ENCODE measurements at places on chromosomes 7 and 10.

DNA sequence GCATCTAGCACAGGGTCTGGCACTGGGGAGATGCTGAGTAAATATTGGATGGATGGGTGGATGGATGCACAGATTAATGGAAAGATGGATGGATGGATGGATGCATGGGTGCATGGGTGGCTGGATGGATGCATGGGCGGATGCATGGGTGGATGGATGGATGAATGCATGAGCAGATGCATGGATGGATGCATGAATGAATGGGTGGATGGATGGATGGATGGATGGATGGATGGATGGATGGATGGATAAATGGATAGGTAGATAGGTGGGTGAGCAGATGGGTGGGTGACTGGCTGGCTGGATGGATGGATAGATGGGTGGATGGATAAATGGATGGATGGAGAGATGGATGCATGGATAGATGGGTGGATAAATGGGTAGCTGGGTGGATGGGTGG, 5.7 kb downstream of the PAX4 start:
- DNase-seq: no peak

- no peak for DNase-seq
Observed at GRCh38 chr10:13776861-13777311, 190.1 kb downstream of the PRPF18 start.

DNA sequence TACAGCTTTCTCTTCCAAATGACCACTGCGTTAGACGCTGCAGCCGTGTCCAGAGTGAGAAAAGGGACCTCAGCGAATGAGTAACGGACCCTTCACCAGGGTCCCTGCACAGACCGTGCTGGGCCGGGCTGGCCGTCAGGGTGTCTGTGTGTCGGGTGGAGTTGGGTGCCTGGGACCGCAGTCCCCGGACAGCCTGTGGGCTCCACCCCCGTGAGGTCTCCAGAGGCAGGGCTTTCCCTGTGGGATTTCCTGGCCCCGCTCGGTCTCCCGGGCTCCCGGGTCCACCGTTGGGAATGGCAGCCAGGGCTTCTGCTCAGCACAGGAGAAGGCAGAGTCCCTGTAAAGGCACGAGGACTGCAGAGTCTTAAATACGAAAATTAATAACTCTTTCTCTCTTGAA, 509.7 kb downstream of the TCERG1L start:
- no peak for DNase-seq

- no peak for DNase-seq
Observed at GRCh38 chr7:96034940-96035727, 262.8 kb downstream of the DYNC1I1 start.

GRCh38 chr10:29806350-29806788, 171.6 kb upstream of the SVIL start:
- DNase-seq: no peak

DNA sequence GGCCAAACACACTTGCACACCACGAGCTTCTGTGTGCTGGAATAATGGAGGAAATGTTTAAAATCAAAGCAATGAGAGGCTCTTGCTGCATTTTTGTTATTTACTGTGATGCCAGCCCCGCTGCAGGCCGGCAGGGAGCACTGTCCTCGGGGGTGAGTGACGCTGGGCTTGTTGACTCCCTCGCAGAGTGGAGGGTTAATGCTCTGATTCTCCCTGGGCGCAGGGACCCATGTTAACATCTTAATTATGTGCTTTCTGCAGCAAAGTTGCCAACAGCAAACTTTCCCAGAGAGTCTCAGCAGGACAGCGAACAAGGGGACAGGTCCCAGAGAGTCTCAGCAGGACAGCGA, 22.9 kb downstream of the SCART1 start:
- no peak for DNase-seq

DNA sequence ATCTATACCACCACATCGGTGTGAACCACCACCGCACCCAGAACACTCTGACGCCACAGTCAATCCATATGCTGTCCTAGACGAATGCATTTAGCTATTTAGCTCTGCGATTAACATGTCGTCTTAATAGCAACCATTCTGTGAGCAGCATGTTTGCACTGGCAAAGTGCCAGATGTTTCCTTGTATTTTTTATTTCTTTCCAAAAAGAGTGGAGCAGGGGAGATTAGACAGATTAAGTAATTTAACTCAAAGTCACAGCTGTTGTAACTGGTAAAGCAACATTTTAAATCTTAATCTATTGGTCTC, 57.0 kb upstream of the ARL4A start:
- no peak for DNase-seq

- DNase-seq: no peak
Observed at GRCh38 chr10:132463333-132464255, 66.6 kb downstream of the PWWP2B start.

DNA sequence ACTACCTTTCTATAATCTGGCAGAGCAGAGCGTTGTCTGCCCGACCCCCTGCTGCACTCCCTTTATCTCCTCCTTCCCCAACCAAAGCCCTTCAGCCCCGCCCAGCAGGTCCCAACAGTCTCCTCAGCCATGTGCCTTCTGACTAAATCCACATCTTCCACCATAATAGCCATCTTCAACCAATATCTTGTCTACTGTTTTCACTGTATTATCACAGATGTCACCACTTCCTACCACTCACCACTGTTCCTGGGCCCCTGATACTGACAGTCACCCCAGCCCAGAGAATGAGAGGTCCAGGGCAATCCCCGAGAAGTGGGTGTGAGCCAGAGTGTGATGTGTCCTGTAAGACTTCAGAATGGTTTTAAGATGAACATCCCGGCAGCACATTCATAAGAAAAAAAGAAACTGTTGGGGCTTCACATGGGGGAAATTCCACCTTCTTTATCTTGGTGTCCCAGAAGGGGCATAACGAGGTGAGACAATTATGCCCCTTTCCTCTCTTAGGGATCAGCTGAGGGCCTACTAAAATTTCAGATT, 25.3 kb downstream of the CCDC6 start:
- no peak for DNase-seq

DNA sequence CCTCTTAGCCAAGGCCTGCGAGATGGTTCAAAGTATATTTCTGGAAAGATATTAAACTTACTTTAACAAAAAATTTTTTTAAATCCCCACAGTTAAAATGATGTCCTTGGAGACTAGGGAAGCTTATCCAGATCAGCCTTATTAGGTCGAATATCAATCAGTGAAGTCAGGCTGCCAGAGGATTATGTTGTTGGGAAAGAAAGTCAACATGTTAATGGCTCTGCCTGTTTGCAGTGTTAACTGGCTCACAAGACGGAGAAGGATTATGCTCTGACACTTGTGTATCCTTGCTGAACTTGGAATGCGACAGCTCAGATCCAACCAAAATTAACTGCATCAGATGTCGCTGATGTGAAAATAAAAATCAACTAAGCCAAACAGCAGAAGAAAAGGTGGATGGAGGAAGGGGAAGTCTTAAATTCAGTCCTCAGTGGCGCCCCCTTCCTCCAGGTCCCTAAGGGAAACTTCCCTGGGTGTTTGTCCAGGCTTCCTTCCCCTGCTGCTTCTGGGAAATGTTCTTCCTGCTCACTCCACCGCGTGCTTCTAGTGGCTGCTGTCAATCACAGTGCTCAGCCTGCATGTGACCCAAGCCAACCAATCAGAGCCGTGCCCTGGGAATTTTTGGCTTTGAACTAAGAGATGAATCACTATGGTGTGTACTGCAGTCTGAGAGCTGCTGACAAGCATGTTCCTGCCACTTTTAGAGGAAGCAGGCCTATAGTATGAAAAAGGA, 690.4 kb upstream of the NRP1 start:
- no peak for DNase-seq

- DNase-seq: no peak
Observed at GRCh38 chr10:129727495-129727894, 236.6 kb downstream of the EBF3 start.

GRCh38 chr10:80172896-80173295, 32.4 kb downstream of the ANXA11 start:
- DNase-seq: no peak

DNA sequence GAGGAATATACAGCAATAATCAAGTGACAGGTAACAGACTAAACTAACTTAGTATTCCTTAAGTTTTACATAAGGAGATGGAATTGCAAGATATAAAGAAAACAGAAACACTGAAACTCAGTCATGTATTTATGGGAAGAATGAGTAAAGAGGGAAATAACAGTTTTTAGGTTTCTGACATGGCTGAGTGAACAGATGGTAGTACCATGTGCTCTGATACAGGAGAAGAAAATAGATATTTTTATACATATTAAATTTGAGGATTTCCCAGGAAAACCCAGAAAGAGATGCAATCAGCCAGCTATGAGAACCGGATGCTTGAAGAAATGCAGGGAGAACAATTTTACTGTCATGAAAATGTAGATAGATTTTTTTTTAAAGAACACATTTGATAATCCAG, 669.5 kb upstream of the GRM3 start:
- DNase-seq: no peak

- no peak for DNase-seq
Observed at GRCh38 chr10:73876971-73877370, 2.6 kb upstream of the CAMK2G start.

GRCh38 chr10:1630304-1630703, 107.0 kb downstream of the ADARB2 start:
- no peak for DNase-seq

DNA sequence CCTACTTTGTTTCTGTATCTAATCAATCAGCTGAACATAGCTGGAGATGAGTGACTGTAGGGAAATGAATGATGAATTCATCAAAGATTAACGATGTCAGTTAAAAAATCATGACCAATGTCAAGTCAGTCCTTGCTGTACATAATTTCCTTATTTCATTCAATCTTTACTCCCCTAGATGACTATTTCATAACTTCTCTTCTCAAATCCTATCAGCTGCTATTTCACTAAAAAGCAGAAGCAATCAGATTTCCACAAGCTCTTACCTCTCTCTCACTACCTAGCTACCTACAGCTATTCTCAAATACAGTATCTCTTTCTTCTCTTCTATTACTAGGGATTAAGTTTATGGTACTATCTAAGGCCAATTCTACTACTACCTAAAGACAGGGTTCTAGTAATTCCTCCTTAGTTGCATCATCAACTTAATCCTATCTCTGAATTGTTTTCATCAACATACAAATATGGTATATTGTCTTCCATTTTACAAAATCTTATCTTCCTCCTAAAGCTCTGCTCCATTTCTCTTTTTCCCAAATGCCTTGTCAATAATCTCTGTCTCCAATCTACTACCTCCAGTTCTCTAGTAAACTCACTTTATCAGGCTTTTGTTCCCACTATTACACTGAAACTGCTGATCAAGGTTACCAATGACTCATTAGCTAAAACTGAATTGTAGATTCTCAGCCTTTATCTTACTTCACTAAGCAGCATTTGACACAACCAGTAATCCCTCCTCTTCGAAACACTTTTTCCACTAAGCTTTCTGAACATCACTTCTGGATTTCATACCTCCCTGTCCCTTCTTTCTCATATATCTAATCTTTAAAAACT, 28.4 kb downstream of the JMJD1C start:
- DNase-seq: no peak

DNA sequence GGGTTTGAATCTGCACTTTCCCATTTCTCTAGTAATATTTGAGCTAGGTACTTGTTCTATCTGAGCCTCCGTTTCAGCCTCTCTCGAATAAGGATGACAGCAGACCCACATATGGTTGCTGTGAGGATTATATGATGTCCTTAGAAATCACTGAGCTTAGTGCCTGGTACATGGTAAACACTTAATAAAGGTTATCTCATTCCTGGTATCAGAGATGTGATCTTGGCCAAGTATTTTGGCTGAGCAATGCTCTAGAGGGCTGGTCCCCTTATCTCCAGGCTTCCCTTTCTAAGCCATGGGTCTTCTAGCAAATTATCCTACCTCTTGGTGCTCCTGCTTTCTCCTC, 407 bp upstream of the MKRN1 start:
- no peak for DNase-seq

DNA sequence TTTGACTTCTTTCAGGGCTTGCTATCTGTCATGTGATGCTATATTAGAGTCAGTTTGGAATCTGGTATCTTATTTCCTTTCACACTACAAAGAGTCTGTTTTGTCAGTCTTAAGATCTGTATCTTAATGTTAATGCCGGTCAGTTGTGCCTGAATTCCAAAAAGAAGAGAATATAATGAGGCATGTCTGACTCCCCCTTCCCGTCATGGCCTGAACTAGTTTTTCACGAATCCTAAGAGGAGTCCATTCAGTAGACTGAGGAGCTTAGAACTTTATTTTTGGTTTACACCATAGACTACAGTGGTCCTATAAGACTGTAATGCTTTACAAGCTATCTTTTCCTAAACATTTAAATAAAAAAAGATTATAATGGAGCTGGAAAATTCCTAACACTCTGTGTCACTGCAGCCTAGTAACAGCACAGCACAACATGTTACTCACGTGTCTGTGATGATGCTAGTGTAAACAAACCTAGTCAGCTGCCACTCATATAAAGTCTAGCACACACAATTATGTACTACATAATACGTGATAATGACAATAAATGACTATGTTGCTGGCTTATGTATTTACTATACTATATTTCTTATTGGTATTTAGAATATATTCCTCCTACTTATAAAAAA, 50.6 kb downstream of the VPS41 start:
- DNase-seq: no peak

DNA sequence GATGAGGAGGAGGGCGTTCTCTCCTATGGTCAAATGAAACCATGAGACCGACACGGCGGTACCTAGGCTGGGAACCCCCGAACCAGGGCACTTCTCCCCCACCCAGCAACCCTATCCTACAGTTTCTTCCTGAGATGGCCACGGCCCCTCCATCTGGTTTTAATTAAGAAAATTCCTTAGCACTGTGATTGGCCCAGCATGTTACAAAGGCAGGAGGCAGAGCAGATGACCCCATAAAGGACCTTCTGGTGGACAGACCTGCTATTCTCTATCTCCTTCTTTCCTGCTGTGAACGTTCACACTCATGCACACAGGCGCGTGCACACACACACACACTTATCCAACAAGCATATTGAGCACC, 129.4 kb downstream of the RGS10 start:
- no peak for DNase-seq

- no peak for DNase-seq
Observed at GRCh38 chr10:82564353-82565196, 689.6 kb downstream of the NRG3 start.

DNA sequence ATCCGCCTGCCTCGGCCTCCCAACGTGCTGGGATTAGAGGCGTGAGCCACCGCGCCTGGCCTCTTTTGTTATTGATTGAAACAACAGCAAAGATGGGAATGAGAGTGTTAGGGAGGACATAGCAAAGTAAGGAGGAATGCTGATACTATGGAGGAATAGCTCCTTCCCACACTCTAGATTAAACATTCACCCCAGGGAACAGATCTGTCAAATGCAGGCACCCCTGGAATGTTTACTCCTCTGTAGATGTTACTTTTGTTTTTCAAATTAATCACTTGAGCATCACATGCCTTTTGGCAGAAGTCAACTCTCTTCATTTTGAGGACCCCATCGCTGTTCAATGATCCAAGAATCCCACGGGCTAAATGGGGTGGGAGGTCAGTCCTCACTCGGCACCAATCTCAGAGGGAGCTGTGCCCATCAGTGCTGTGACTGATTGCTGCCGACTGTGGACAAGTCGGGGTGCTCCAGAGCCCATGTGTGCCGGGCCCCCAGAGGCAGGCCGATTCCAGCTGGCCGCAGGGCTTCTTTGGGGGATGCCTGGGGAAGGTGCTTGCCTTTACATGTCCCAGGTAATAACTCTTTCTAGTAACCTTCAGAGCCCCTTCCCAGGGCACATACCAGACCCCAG, 10.2 kb upstream of the COBL start:
- DNase-seq: no peak

All from stimulated activated CD8-positive, alpha-beta memory T cell treated with anti-CD3 and anti-CD28 coated beads, Interleukin-4, amount 100 ng/mL, for 1 hour (primary cell).